ENCODE measurements at places on chromosomes 3 and 15.

DNA sequence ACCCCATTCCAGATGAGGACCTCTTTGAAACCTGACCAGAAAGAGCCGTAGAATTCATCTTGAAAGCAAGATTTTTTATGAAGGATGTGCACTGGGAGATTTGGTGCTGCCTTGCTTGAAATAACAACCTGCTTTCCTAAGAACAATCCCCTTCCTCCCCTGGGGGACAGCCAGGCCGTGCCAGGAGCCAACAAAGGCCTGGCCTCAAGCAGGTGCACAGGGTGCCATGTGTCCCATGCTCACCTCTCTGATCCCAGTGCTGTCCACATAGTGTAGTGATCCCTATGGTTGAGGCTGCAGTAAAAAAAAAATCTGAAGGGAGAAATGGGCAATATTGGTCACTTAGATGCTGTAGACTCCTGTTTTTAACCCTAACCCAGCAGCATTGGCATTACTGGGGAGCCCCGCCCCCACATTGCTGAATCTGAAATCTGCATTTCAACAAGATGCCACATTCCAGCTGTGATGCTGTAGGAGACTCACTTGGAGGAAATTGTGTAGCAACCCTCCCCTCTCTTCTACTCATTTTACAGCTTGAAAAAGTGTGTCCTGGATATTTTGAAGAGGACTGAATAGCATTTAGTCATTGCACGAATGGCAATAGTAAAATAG is 171.2 kb downstream of the APBA2 start:
- no peak for DNase-seq

DNA sequence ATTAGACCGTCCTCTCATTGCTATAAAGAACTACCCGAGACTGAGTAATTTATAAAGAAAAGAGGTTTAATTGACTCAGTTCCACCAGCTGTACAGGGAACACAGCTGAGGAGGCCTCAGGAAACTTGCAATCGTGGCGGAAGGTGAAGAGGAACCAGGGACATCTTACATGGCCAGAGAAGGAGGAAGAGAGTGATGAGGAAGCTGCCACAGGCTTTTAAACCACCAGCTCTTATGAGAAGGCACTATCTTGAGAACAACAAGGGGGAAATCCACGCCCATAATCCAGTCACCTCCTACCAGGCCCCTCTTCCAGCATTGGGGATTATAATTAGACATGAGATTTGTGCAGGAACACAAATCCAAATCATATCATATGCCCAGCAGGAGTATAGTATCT is 138.5 kb downstream of the ALCAM start:
- no peak for DNase-seq

DNA sequence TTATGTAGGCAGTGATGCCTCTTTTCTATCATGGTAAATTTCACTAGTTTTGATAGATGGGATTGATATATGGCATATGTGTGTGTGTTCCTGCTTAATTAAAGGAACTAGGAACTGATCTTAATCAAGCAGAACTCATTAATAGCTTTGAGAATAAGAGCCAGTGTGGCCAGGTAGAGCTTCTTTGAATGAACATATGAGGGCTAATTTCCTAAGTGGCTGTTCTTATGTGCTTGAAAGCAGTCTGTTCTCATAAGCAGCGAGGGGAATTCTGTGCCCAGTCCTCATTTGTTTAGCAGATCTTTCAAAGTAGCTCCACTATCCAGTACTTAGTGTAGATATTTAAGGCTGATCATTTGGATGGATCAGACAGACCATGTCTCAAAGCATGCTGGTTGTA is 164.2 kb downstream of the GABRG3 start:
- DNase-seq = no peak

GRCh38 chr3:84893211-84893610 is 65.6 kb upstream of the CADM2 start:
- DNase-seq = no peak

- no peak for DNase-seq
These were observed 25.6 kb downstream of the CEP19 start for GRCh38 chr3:196686436-196686835.

DNA sequence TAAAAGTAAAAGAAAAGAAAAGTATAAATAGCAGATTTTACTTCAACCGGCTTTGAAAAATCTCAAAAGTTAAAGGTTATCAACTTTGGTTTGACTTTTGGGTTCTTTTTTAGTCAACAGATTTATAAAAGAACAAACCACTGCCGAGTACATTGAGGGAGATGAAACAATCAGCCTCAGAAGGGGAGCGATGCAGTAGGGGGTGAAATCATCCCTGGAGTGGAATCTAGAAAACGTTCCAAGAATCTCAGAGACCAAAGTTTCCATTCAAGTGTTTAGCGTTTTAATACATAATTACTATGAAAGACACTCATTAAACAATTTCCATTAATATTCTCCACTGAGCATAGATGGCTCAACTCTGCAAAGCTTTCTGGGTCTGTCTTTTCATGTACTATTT is 745.5 kb downstream of the NR2F2 start:
- no peak for DNase-seq

- DNase-seq = no peak
These were observed 41.6 kb downstream of the DMXL2 start for GRCh38 chr15:51580982-51581381.

DNA sequence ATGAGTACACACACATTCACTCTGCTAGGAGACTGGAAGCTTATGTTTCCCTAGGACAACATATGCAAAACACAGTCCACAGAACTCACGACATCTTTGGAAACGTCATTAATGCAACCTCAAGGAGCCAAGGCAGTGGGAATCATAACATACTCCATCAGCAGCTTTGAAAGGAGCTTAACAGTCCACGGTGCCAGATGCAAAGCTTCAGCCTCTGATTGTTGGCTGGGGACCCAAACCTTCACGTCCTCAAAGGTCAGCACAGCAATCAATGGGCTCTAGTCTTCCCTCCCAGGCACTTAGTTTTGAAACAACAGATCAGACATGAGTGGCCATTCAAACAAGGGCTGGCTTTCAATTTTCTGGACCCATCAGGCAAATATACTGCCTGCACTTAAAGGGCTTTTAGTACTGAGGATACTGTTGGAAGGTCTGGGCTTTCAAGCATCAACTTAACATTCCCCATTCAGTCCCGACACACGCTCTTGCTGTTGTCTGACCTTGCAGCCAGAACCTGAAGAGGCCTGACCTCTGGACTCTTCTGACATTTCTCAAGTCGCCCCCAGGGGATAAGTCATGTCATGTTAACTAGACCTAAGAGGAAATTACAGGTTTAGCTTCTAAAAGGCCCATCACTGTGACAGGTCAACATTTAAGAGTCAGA is 223.0 kb downstream of the PDZRN3 start:
- no peak for DNase-seq

DNA sequence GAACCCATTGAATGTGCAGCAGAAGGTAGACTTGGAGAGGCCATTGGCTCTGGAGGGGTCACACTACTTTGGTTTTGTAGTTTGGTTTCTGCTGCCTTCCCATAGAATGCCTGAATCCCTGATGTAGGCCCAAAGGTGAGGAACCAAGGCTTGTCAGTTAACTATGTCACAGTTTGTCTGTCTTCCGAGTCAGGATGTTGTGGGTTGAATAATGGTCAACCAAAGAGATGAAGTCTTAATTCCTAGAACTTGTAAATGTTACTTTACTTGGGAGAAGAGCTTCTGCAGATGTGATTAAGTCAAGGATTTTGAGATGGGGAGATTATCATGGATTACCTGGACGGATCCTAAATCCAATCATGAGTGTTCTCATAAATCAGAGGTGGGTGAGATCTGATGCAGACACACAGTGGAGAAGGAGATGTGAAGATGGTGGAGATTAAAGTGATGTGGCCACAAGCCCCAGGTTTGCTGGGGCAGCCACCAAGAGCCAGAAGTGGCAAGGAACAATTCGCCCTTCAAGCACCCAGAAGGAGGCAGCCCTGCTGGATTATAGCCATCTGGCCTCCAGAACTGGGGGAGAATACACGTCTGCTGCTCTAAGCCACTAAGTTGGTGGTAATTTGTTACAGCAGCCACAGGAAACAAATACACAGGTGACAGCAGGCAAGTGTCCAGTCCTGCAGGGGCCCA is 2.3 kb upstream of the CCR8 start:
- no peak for DNase-seq

DNA sequence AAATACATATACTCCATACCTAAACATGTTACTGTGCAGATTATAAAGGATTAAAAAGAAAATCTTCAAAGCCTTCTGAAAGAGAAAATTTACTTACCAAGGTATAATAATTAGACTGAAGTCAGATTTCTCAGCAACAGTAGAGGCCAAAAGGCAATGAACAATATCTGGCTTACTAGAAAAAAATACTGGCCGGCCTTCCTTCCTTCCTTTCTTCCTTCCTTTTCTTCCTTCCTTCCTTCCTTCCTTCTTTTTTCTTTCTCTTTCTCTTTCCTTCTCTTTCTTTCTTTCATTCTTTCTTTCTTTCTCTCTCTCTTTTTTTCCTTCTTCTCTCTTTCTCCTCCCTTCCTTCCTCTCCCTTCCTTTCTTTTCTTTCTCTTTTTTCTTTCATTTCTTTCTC is 209.6 kb downstream of the KCNH8 start:
- DNase-seq = no peak

GRCh38 chr3:71318458-71318827 is 265.1 kb downstream of the FOXP1 start:
- DNase-seq = no peak

- no peak for DNase-seq
These were observed 17.7 kb upstream of the NR2F2 start for GRCh38 chr15:96312641-96313335.

DNA sequence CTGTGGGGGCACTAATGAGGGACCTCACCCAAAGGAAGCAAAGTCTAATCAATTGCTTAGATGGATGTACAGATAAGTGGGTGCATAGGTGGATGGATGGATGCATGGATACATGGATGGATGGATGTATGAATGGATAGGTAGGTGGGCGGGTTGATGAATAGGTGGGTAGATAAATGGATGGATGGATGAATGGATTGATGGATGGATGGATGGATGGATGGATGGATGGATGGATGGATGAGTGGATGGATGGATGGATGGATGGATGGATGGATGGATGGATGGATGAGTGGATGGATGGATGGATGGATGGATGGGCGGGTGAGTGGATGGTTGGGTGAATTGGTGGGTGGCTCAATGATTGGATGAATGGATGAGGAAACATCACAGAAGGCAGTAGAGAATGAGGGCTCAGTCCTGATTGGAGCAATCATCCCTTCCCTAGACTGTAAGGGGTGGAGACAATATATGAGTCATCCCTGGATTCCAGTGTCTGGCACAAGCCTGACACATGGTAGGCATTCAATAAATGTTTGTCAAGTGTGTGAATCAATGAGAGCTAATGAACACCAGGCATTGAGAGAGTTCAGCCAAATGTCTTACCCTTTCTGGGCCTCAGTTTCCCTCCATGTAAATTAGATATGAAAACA is 40.4 kb upstream of the PXYLP1 start:
- peak; percentile 13 for DNase-seq

DNA sequence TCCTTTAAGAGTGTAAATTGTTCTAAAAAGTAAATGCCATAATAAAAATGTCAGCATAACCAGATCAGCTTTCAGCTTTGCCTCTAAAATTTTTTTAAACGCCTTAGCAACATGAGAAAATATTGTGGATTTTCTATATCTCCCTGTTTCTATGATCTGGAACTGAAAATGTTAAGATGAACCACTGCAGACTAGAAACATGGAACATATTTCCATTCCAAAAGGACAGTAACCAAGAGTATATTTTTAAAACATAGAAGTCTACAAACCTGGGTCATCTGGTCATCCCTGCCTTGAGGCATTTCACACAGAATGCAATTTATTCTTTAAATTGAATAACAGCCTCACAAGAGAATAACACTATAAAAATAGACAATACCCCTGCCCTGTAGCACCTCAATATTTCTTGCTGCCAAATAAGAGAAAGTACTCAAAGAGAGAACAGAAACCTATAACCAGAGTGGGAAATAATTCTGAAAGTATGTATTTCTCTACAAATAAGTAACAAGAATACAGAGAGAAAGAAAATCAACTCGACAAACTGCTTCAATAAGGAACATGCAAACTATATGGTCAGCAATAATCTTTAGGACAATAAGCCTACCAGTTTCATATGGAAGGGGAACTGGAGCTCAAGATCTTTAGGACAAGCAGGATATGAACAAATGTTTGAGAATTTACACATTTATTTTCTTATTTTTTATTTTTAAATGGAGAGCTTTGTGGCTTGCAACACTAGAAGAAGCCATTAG is 949.0 kb downstream of the EPHA3 start:
- no peak for DNase-seq

- peak; percentile 95 for DNase-seq
These were observed 534.2 kb downstream of the ZIC1 start for GRCh38 chr3:147943265-147943945.

DNA sequence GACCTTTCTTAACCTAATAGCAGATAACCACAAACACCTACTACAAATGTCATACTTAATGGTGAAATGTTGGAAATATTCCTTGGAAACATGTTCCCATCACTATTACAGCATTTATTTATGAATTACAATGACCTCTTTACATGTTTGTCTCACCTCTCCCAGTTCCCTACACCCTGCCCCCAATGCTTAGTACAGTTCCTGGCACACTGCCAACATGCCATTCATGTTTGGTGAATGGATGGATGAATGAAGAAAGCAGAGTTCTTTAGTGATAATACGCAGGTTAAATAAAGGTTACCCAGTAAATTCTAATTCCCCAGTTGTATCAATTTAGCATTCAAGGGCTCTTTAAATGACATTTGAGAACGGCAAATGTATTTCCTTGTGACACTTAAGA is 259.9 kb upstream of the ATP11B start:
- DNase-seq = no peak

- no peak for DNase-seq
These were observed 144.4 kb downstream of the GMNC start for GRCh38 chr3:190718097-190718496.

DNA sequence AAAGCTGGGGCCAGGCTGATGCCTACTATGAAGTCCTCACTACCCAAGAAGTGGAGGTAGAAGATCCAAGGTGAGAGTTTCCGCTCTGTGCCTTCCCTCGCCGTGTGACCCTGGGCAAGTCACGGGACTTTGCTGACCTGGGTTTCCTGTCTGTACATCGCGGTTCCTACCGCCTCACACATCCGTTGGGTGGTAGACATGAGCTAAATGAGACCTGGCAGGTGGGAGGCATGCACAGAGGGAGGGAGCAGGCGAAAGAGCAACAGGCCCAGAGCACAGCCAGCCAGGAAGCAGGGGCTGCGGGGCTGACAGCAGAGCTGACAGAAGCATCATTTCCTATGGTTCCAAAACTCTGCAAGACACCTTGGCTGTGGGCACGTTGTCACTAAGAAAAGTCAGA is 157.3 kb upstream of the BHLHE40 start:
- no peak for DNase-seq

DNA sequence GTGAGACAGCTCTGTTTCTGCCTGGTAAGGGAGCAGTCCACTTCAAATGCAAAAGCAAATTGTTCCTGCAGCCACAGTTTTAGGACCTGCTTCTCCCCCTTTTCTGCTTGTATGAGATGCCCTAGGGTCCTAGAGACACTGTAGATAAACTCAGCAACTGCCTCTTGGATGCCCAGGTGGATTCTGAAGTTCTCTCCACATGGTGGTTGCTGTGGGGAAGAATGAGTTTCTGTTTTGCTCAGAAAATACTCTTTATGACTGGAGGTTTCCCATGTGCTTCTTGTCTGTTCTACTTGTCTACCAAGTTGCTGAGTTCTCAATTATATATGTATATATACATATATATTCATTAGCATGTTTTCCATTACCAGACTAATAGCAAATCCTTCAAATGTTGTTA is 5.6 kb upstream of the ZNF80 start:
- no peak for DNase-seq

GRCh38 chr3:168806871-168807270 is 711.1 kb upstream of the GOLIM4 start:
- DNase-seq = no peak

GRCh38 chr3:98893740-98894139 is 7.8 kb downstream of the DCBLD2 start:
- peak; percentile 41 for DNase-seq

Measured in fibroblast of skin of scalp (primary cell).